ENCODE measurements at places on chromosomes 6 and 20. TPM values are rescaled to one million over a fixed set of nuclear protein-coding genes. Genes with fewer than 3 reads are reported as not detected.

POM121L2 gene
- total RNA-seq: not detected

GRCh38 chr6:111721753-111722154 lies 116.1 kb upstream of the TRAF3IP2 start:
- DNase-seq: no peak

GRCh38 chr6:87407561-87407900 lies 241 bp upstream of the CFAP206 start:
- DNase-seq: peak; percentile 48

SNPH gene
- 10.0 TPM for total RNA-seq

ASIP gene
- total RNA-seq: 10.1 TPM

GINS1 gene
- total RNA-seq: 0.39 TPM

DNA sequence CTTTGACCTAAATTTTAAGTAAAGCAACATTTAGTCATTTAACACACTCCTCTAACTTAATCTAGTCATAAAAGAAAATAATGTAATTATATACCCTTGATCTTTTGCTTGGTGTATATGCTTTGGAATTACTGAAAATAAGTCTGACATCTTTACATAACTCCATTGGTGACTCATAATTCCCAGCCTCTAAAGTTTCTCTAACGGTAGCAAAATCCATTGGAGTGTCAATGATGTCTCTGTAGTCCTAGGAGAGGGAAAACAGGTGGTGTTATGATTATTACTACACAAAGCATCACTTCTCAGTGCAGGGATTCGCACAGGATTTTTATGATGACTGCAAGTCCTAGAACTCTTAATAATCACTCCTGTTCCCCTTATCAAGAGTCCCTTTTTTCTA lies 80.2 kb downstream of the IRAK1BP1 start:
- DNase-seq: no peak

DNA sequence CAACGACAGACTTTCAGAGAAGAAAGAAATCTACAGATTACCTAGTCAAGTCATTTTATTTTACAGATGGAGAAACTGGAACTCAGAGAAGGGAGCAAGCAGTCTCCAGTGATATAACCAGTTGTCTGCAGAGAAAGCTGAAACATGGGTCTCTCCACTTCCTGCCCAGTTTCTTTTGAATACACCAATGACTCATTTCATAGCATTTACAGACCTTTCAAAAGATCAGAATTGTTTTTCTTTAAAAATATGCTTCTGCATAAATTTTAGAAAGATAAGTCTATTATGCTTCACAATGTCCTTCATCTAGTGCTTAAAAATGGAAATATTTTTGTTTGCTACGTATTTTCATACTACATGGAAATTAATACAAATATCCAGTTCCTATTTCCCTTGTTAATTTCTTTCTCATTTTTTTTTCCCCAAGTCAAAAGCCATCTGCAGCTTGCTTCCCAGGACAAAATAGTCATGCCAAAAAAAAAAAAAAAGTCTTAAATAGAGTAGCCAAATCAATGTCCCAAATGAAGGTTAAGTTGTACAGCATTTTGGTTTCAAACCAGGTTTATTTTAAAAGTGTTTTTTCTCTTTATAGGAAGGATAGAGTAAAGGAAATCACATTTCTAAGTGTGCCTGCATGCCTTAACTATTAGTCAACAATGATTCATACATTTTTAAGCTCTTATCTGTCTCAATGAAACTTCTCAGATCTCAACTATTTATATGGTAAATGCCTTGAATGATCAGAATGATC lies 36.9 kb downstream of the ARHGAP18 start:
- DNase-seq: no peak

GHRH gene
- not detected for total RNA-seq

DNA sequence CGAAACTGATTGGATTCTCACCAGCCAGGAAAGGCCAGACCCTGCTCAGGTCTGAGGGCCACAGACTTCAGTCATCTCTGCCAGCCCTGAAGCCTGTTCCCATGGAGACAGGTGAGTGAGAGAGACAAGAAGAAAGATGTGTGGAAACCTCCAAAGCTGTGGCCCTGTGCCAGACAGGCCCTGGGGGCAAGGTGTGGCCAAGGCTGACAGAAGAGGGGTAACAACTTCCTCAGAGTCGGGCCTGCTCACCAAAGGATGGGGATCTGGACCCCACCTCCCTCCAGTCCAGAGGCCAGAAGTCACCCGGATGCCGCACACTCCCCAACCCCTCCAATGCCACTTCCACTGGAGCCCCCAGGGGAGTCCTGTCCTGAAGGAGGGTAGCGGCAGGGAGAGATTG lies 73.6 kb downstream of the MDGA1 start:
- DNase-seq: no peak

All from heart left ventricle (tissue), 16 donors.